Small intestine (tissue), 16 donors: ENCODE measurements at places on chromosomes 1 and 21. TPM values are rescaled to one million over a fixed set of nuclear protein-coding genes. Genes with fewer than 3 reads are reported as not detected.
A peak's percentile ranks its signal among the peaks of the same experiment; 100 is the strongest.

The PADI3 gene
- polyA plus RNA-seq, result 0.04 TPM

DNA sequence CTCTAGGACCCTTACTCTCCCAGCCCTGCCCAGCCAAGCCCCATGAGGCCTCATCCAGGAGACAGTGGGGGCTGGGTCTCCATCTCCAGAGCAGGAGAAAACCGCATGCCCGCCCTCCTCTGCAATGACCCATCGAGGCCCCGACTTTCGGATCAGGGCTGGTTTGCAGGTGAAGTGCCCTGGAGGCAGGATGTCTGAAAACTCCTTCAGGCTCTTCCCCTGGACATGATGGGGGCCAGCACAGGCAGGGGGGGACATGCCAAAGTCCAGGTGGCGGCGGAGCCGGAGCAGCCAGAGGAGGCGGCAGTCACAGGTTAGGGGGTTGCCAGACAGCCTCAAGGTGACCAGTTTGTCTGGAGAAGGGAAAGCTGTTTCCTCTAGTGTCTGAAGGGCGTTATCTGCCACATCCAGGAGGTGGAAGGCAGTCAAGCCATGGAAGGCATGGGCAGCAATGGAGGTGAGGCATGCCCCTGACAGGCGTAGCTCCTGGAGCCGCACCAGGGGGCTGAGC lies 3.9 kb downstream of the LINGO4 start:
- H3K27ac ChIP-seq, result no peak overlapping the region
- H3K4me3 ChIP-seq, result no peak overlapping the region
- no peaks in the 10 kb centered on the region for H3K4me1 ChIP-seq
- H3K27me3 ChIP-seq, result peaks cover 54% of the 10 kb centered on the region
- no peaks in the 10 kb centered on the region for H3K36me3 ChIP-seq

The ANGPTL3 gene
- not detected for polyA plus RNA-seq

DNA sequence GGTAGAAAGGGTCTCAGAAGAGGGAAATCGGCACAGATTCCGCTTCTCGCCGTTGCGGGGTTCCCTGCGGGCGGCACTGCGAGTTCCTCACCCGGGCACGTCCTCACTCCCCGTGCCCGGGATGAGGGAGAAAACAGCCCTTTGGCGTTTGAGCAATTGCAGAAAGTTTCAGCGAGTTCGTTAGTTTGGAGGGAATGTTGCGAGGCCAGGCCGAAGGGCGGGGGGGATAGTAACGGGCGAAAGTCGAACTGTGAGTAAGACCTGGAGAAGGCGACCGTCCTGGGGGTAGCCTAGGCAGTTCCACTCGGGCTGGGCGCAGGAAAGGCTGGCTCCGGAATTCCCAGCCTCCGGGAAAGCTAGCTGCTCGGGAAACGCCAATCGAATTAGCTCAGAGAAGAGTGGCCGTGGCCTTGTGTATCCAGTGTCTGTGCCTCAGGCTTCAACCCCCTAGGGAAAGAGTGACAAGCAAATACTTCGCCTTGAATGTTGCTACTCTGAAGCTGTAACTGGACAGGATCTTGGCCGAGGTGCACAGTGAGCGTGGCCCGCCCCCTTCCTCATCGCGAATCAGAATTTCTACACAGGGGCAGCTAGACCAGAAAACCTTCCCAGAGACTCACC lies 787 bp downstream of the PTGFR start:
- no peak for DNase-seq
- H3K36me3 ChIP-seq, result no peaks in the 10 kb centered on the region
- H3K27me3 ChIP-seq, result peaks cover 22% of the 10 kb centered on the region
- H3K27ac ChIP-seq, result peak overlapping the region; percentile 80

The ERICH3 gene
- polyA plus RNA-seq, result not detected

The KRTAP13-2 gene
- not detected for polyA plus RNA-seq

DNA sequence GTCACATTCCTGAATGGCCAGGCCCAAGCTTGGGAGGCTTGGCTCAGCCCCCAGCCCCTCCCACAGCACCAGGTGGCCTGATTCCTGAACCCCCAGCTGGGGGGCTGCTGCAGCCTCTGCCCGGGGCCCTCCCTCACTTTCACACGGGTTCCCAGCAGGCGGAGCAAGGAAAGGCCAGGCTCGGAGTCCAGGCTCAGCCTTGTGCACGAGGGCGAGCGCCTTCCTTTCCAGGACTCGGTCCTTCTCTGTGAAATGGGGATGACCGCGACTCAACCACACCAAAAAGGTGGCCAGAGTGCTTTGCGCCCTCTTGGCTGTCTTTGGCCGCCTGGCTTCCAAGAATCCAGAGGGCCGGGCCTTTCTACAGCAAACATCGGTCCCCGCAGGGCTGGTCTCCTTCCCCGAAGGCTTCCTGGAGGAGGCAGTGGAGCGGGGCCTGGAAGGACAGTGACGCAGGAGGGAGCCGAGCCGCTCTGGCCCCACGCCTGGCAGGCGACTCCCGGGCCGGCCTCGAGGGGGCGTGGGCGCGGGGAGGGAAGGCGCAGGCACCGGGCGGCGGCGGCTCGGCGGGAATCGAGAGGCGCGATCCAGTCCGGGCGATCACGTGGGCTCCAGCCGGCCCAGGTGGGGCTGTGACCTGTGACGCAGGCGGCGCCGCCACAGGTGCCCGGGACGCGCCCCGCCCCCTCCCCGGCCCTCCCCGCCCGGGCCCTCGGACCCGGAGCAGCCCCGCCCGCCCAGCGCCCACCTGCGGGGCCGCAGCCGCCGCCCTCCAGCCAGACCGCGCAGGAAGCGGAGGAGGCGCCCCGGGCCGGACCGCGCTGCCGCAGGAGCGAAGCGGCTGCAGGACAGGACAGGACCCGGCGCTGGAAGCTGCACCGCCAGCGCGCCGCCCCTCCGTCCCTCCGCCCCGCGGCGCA lies at the start of gene ARHGEF16:
Gene ARHGEF16 (plus strand): TSS at position 775 of the 920 bp plus-strand sequence. CDS start 8,420 bp downstream, outside the sequence.
- H3K36me3 ChIP-seq, result peaks cover 18% of the 10 kb centered on the region
- peaks cover 2% of the 10 kb centered on the region for H3K27me3 ChIP-seq
- peak within 1 kb of the TSS; percentile 64 for H3K4me3 ChIP-seq
- H3K4me1 ChIP-seq, result peaks cover 5% of the 10 kb centered on the region
- DNase-seq, result peak; percentile 94
- H3K27ac ChIP-seq, result peak within 1 kb of the TSS; percentile 88

DNA sequence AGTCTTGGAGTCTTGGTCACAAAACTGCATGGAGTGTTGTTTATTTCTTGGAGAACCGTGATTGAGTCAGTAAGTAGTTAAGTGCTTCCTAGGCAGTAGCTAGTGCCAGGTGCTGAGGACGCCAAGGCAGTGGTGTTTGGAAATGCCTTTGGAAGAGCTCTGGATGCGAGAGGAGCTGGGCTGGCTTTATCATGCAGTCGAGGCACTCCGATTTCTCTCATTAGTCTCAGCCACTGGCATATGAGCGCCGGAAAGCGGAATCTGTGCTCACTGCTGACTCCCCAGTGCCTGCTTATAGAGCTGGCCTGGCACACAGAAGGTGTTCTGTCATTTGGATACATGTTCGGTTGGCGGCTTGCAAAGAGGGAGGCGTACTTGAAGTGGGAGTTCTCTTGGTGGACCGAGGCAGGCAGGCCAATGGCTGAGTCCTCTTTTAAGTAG lies 3.6 kb downstream of the TENT5C start:
- peaks cover 6% of the 10 kb centered on the region for H3K4me1 ChIP-seq
- no peaks in the 10 kb centered on the region for H3K27me3 ChIP-seq
- no peak for DNase-seq
- H3K36me3 ChIP-seq, result no peaks in the 10 kb centered on the region
- H3K4me3 ChIP-seq, result no peak overlapping the region
- H3K27ac ChIP-seq, result no peak overlapping the region

The HORMAD1 gene
- polyA plus RNA-seq, result not detected

DNA sequence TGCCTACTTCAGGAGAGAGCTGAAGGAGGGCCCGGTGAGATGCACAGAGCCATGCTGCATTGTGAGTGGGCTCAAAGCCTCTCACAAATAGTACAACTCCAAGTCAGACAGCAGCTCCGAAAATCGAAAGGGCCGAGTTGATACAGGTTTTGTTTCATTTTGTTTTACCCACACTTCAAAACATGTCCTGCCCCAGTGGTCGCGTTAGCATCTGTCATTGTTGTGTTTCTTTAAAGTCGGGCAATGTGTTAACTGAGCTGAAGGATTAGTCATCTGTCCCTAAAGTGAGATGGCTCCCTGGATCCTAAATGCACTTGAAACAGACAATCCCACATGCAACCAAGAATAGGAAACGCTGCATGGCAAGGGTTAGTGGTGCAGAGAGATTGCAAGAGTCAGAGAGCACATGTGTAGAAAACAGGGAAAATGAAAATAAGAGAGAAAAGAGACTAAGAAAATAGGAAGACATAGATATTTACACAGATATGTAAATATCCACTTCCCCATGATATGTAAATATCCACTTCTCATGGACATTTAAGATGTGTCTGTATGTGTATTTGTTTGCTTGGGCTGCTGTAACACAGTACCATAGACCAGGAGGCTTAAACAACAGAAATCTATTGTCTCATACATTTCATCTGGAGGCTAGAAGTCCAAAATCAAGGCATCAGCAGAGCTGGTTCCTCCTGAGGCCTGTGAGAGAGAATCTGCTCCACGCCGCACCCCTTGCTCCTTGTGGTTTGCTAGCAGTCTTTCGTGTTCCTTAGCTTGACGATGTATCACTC lies 131.4 kb upstream of the RAB4A start:
- H3K27me3 ChIP-seq, result no peaks in the 10 kb centered on the region
- peaks cover 12% of the 10 kb centered on the region for H3K4me1 ChIP-seq
- H3K4me3 ChIP-seq, result no peak overlapping the region
- H3K27ac ChIP-seq, result no peak overlapping the region
- no peaks in the 10 kb centered on the region for H3K36me3 ChIP-seq

The NUP210L gene
- polyA plus RNA-seq, result 0.01 TPM

- no peak overlapping the region for H3K4me3 ChIP-seq
- no peak overlapping the region for H3K27ac ChIP-seq
- H3K36me3 ChIP-seq, result no peaks in the 10 kb centered on the region
- no peak for DNase-seq
- H3K4me1 ChIP-seq, result peaks cover 5% of the 10 kb centered on the region
Measured at GRCh38 chr1:27481994-27482620, 7.9 kb downstream of the WASF2 start.

- H3K4me1 ChIP-seq, result no peaks in the 10 kb centered on the region
- no peak for DNase-seq
- no peak overlapping the region for H3K27ac ChIP-seq
- H3K27me3 ChIP-seq, result no peaks in the 10 kb centered on the region
- H3K4me3 ChIP-seq, result no peak overlapping the region
- peaks cover 14% of the 10 kb centered on the region for H3K36me3 ChIP-seq
Measured at GRCh38 chr1:65425697-65426096, 5.2 kb downstream of the LEPR start.

The APOBEC4 gene
- polyA plus RNA-seq, result 0.01 TPM

DNA sequence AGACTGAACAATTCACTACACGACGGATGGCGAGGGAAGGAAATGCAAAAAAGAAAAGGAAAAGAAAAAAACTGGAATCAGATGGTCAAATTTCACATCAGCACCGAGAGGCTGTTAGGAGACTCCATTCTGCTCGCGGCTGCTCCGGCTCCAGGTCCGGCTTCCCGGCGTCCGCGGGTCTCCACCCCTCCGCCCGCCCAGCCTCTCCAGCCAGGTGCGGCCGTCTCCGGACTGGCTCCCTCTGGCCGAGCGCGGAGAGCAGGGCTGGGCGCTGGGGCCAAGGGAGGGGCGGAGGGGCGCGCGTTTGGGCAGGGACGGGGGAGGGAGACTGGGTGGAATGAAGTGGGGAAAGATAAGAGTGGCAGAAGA lies 332 bp downstream of the KCNJ6 start:
- no peak overlapping the region for H3K4me3 ChIP-seq
- no peak overlapping the region for H3K27ac ChIP-seq
- peak; percentile 8 for DNase-seq
- H3K4me1 ChIP-seq, result no peaks in the 10 kb centered on the region
- H3K27me3 ChIP-seq, result peaks cover 17% of the 10 kb centered on the region

GRCh38 chr1:146019231-146020057 lies 2.1 kb downstream of the HJV start:
- no peak overlapping the region for H3K27ac ChIP-seq
- DNase-seq, result peak; percentile 34
- peak overlapping the region; percentile 3 for H3K4me3 ChIP-seq
- H3K4me1 ChIP-seq, result no peaks in the 10 kb centered on the region
- H3K27me3 ChIP-seq, result peaks cover 33% of the 10 kb centered on the region

The CFAP74 gene
- polyA plus RNA-seq, result not detected

GRCh38 chr1:232017057-232017456 lies 390.5 kb downstream of the DISC1 start:
- no peak for DNase-seq
- H3K4me1 ChIP-seq, result peaks cover 4% of the 10 kb centered on the region
- no peak overlapping the region for H3K27ac ChIP-seq
- H3K36me3 ChIP-seq, result no peaks in the 10 kb centered on the region
- no peak overlapping the region for H3K4me3 ChIP-seq

DNA sequence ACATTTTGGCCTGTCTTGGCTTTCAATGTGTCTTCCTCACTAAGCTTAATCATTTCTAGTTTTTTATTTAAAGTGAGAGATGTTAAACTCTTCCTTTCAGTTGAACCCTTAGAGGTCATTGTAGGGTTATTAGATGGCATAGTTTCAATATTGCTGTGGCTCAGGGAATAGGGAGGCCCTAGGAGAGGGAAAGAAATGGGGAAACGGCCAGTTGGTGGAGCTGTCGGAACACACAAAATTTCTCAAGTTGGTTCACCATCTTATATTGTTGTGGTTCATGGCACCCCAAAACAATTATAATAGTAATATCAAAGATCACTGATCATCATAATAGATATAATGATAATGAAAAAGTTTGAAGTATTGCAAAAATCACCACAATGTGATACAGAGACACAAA lies 31.4 kb upstream of the KAZN start:
- no peak overlapping the region for H3K27ac ChIP-seq
- no peak overlapping the region for H3K4me3 ChIP-seq
- H3K4me1 ChIP-seq, result no peaks in the 10 kb centered on the region
- no peaks in the 10 kb centered on the region for H3K36me3 ChIP-seq
- DNase-seq, result no peak

DNA sequence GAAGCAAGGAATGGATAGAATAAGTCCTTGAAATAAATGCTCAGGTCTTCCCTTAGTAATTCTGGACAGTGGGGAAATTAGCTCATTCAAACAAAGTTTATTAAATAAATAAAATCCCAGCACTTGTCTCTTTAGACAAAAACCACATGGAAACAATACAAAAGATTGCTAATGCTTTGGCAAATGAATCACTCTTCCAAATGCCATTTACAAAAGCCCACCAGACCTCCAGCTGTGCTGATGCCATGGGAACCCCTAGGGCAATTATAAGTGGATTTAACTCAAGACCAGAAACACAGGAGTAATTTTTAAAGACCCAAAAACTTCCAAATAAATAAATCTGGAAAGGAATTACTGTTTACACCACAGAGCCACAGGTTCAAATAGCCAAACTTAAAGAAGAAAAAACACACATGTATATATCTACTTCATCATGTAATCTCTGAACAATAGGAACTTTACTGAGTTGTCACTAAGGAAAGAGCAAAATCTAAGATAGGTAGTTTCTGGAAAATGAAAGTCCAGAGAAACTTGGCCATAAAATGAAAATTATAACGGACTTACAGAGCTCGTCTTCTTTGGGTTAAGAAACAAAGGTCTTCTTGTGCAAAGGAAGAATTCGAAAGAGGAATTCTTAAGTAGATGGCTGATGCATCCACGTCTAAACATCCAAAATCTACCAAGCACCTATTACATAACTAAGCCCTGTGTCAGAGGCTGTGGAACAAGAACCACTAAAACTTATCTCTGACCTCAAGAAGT lies 399.4 kb downstream of the SMYD3 start:
- no peak for DNase-seq
- H3K27me3 ChIP-seq, result no peaks in the 10 kb centered on the region
- no peaks in the 10 kb centered on the region for H3K4me1 ChIP-seq
- no peak overlapping the region for H3K4me3 ChIP-seq
- H3K36me3 ChIP-seq, result no peaks in the 10 kb centered on the region
- no peak overlapping the region for H3K27ac ChIP-seq

The SLC45A3 gene
- polyA plus RNA-seq, result 1.1 TPM

- no peaks in the 10 kb centered on the region for H3K4me1 ChIP-seq
- no peak overlapping the region for H3K27ac ChIP-seq
- H3K4me3 ChIP-seq, result no peak overlapping the region
- H3K27me3 ChIP-seq, result no peaks in the 10 kb centered on the region
- peak; percentile 52 for DNase-seq
Measured at GRCh38 chr21:30227633-30228404, 11.9 kb upstream of the CLDN8 start.
